ENCODE measurements at places on chromosomes 7 and 10.

DNA sequence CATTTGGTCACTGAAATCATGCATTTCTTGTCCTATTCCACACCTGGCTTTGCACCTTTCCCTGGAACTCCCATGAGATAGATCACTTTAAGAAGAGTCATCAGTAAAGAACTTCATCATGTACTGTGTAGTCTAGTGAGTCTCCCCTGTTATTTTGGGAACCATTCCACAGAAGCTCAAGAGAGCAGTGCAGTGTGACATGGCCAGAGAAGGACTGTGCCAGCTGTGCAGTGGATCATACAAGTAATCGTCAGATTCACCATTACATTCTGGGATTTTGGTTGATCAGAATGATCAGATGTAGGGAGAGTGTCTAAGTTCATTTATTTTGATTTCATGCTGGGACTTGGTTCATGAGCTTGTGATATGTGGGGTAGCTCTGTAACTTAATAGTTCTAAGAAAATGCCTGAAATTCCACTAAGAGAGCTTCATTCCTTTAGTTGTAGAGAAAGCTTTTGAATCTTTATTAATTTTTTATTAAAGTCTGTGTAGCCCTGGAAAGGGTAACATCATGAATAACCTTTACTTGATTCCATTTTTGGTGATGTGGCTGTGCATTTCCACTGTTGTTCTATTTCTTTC, 166.8 kb downstream of the SUGCT start:
- peak; percentile 65 for DNase-seq

DNA sequence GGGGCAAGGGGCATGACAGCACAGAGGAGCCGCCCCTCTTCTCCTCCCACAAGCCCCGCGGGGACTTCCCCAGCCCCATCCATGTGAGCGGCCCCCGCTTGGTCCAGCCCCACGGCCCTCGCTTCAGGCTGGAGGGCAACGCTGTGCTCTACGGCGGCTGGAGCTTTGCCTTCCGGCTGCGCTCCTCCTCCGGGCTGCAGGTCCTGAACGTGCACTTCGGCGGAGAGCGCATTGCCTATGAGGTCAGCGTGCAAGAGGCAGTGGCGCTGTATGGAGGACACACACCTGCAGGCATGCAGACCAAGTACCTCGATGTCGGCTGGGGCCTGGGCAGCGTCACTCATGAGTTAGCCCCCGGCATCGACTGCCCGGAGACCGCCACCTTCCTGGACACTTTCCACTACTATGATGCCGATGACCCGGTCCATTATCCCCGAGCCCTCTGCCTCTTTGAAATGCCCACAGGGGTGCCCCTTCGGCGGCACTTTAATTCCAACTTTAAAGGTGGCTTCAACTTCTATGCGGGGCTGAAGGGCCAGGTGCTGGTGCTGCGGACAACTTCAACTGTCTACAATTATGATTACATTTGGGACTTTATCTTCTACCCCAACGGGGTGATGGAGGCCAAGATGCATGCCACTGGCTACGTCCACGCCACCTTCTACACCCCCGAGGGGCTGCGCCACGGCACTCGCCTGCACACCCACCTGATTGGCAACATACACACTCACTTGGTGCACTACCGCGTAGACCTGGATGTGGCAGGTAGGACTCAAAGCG, 5.1 kb downstream of the AOC1 start:
- no peak for DNase-seq

DNA sequence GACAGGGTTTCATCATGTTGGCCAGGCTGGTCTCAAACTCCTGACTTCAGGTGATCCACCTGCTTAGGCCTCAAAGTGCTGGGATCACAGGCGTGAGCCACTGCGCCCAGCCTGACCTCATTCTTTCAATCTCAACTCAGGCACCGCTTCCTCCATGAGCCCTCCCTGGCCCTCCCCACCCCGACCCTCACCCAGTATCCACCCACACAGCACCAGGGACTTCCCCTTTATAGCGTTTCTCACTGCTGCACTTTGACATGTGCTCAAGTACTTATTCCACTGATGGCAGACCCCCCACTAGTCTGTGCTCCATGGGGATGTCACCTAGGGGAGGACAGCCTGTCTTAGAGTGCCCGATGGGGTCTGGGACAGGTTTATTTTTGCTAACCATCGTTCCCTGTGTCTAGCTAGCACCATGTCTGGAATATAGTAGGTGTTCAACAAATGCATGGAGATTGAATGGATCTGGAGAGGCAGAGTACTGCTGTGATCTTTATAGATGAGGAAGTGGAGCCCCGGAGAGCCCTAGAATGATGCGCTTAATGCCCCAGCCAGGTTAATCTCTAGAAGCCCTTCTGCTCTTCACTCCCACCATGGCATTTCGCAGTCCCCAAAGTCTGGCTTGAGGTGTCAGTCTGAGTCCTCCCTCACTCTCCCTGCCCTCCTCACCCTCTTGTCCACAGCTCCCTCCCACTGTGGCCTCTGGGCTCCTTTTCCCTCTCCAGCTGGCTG, 258.8 kb downstream of the RPS24 start:
- no peak for DNase-seq

GRCh38 chr10:53403688-53404087, 631.1 kb upstream of the MBL2 start:
- peak; percentile 3 for DNase-seq

DNA sequence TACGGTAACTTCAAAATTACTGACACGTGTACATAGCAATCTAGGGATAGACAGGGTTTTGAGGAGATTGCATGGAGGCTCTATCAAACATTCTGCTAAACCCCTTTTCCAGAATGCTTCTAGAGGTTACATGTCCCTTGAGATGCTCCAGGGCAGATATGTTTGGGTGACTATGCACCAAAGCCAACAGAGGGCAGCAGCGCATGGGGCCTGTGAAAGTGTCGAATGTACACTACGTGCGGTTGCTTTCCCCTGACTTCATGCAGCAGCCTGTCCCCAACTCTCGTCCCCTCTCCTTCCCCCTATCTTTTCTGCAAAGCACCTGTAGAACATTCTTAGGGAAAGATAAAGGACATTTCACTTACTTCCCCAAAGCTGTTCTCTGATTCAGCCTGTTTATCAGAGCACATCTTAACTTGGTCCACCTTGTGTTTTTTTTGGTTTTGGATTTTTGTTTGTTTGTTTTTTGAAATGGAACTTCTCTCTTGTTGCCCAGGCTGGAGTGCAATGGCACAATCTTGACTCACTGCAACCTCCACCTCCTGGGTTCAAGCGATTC, 90.2 kb downstream of the UBE3C start:
- peak; percentile 50 for DNase-seq

DNA sequence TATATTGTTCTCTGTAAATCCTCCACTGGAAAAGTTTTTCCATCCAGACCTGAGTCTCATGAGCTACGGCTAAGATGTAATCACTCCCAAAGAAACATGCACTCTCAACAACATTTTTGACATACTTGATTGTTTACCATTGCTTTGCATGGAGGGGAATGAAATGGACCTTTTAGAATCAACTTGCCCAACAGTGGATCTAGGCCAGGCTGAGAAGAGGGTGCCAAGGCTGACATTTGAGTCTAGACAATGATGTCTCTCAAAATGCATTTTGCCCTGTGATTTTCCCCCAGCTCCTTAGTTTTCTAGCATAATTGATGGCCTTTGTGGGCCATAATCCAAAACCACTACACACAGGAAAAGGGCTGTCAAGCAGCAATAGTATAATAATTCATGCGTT, 297.9 kb upstream of the KLF6 start:
- peak; percentile 38 for DNase-seq

DNA sequence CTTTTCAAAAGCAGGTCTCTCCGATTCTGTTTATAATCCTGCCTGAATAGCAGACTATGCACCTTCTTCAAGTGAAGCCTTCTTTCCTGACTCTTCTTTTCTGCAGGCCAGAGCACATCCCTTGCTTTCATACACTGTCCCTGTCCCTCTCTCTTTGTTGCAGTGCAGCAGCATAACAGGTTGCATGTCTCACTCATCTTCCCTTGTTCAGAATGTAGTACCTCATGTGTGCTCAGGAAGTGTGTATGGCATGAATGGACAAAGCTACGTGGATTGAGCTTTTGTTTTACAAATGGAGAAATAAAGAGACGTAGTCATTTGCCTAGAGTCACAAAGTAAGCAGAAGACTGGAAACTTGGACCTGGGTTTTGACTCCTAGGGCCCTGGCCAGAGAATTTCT, 68.0 kb downstream of the PTPRZ1 start:
- no peak for DNase-seq

DNA sequence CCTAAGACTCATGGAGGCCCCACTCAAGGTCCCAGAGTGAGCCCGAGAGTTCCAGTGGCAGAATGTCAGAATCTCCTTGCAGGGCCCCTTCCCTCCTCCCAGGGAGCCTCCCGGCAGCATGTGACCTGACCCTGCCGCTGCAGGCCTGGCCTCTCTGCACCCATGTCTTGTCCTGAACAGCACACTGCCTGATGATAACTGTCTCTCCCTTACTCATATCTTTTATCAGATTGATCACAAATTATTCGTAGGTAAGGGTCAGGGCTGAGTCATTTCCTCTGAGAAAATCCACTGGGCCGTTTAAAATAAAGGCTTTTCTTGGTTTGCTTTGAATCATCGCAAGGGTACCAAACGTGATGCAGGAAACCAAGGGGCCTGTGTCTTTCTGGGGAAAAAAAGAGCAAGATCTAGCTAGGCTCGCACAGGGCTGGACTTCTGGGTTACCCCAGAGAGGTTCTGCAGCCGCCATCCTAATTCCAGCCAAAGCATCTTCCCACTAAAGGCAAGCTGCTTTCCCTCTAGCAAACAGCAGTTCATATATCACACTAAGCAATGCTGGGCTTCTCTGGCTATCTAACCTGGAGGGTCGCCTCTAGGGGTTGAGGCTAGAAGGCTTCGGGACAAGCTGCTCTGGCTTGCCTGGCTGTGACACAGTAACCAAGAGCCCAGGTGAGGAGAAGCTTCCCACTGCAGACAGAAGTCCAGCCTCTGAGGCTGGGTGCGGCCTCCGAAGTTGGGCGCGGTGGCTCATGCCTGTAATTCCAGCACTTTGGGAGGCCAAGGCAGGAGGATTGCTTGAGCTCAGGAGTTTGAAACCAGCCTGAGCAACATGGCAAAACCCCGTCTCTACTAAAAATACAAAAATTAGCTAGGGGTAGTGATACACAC, 104.9 kb downstream of the SPDYE5 start:
- no peak for DNase-seq

DNA sequence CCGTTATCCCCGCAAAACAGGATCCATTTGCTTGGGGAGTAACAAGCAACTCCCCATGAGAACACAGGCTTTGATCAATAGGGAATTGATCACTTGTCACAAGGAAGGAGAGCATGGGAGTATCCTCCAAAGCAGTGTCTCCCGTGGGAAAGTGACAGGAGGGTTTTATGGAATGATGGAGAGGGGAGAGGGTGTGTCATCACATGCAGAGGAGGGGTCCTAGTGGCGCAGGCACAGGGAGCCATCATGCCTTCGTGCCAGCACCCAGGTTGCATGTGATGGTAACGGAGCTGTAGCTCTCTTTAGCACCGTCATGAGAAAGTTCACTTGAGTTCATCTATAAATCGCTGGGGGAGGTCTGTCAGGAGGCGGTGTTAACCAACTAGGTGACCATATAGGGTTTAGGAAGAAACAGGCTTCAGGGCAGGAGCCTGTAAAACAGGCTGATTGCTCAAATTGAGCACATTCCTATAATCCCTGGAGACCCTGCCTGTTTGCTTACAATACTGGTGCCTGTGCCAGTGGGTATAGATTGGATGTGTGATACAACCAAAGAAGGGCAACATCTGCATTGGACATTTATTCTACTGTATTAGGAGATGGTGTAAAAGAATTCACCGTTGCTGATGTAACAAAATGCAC, 428.5 kb downstream of the GALNT17 start:
- DNase-seq: peak; percentile 83

DNA sequence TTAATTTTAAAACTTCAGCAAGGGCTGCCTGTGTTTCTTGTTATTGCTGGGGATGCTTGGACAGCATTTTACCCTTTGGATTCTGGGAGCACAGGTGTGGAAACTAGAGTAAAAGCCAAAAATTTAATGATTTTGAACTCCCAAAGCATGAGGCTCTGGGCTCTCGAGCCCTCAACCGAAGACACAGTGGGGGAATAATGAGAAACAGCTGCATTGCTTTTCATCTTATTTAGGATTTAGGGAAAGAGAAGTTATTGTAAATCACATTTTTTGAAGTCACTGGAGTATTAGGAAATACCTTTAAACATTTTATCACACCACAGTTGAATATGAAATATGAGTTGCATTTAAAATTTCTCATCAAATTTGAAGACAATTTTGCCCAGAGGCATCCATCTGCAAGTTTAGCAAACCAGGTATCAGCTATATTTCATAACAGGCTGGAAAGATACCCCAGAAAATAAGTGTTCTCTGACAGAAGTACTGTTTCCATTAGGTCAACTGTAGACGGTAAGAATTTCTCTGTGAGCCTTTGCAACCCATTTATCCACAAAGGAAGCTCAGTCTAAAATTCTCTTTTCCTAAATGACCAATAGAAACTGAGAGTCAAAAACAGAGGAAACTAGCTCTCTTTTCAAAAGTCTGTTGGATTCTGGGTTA, 290.6 kb upstream of the PHYHIPL start:
- DNase-seq: no peak

DNA sequence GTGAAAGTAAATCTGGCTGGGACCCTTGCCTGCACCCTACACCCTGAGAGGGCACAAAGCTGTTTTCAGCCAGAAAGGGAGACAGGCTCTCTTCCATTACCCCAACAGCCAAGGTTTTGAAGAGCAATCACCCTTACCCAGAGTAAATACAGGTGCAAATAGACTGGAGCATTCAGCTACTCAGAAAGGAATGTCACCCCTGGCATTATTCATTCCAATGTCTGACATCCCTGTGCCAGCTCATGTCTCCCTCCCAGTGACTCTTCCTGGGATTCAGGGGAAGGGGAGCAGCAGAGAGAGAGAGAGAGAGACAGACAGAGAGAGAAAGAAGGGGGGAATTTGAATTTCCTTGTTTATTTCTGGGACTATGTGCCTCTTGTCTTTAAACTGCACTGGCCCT, 611.8 kb downstream of the SORCS3 start:
- DNase-seq: no peak

DNA sequence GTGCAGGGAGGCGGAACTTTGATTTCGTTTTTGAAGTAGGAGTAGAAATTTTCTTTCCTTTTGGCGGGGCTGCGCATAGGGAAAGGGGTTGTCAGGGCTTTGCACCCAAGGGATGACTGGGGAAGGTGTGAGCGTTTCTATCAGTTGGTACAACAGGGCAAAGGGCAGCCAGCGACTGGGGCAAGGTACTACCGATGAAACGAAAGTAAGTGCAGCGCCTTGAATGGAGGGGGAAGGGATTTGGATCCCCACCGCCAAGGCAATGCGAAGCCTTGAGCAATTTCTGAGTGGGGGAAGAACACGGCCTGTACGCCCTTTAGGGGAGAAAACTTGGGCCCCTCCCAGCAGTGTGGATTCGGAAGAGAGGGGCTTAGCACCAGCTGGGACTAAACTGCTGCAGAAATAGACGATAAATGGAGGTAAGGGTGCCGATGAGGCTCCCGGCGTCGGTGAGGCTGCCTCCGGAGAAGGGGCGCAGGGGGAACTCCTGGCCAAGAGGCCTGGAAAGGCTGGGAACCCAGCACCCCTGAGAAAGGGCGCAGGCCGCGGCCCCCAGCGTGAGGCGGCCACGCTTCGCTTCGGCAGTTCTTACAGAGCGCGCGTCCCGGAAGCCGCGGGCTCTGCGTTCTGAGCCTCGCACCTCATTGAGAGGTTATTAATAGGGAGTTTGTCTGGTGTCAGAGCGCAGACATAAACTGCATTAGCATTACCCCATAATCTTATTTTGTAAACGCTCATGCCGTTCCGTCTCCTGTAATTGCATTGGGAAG, 10.0 kb upstream of the TLX1 start:
- no peak for DNase-seq

- no peak for DNase-seq
Observed at GRCh38 chr10:33052263-33052875, 94.3 kb upstream of the ITGB1 start.
